CD4-positive, alpha-beta T cell treated with Interleukin-10 for 1 hour (primary cell): ENCODE measurements at places on chromosomes 3 and 15.

DNA sequence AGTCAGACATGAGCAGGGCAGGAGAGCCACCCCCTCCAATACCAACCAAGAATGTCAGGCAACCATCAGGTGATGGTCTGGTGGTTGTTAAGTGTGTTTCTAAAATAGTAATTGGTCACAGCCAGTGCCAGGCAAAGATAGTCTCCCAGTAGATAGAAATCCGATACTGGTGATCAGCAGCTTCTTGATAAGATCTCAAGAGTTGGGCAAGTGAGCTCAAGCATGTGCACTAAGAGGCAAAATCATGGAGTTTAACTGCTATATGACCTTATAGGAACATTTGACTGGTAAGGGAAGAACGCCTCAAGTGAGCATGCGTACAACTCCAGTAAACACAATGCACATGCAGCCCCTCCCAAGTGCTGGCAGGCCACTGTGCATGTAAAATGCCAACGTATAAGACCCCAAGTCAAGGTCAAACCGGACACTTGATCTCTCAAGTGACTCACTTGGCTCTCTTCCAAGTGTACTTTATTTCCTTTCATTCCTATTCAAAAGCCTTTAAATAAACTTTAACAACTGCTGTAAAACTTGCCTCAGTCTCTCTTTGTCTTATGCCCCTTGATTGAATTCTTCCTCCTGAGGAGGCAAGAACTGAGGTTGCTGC is 36.0 kb upstream of the CBLB start:
- no peak for DNase-seq

GRCh38 chr15:85504749-85505676 is 124.6 kb downstream of the AKAP13 start:
- peak; percentile 64 for DNase-seq

DNA sequence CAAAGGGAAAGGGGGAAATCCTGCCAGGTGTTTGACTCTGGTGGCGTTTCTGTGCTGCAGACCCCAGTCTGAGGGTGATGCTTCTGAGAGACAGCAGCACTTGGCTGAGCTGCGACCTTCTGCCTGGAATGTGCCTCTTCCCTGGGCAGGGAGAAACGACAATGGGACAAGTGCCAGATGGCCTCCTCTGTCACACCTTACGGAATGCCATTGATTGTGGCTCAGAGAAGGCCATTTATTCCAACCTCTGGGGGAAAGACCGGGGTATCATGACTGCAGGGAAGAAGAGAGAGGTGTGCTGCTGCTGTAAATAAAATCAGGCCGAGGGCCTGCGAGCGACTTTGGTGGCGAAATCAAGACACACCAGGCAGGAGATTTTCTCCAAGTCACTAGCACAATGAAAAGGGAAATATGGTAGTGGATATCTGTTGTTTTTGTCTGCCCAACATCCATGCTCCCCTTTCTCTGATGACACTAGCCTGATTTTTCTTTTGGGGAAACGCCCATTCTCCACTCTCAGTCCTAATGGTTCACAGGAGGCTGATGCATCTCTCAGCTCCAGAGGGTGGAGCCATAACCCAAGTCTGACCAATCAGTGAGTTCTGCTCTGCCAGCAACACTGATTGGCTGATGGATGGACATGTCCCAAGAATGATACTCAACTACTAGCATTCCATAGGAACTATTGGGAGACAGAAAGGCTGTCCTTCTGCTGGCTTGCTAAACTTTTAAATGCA is 336.1 kb downstream of the FOXP1 start:
- DNase-seq, result no peak

DNA sequence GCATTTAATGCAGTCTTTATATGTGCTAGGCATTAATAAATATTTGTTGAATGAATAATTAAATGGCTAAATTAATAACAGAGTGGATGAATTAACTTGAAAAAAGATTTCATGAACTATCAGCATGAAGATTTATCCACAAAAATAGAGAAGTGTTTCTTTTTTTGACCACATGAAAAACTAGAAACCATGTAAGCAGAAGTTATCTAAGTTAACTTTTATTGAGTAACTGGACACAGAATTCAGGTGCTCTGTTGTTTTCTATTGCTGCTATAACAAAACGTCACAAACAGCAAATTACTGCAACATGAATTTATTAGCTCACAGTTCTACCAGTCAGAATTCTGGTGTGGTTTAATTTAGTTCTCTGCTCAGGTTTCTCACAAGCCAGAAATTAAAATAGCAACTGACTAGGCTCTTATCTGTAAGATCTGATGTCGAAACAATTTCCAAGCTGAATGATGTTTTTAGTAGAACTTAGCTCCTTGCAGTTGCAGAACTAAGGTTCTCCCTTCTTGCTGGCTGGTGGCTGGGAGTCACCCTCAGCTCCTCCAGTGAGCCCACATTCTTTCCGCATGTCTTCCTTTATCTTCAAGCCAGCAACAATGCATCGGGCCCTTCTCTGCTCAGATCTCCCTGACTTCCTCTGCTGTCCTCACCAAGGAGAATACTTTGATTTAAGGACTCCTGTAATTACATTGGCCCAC is 810.2 kb upstream of the ALCAM start:
- no peak for DNase-seq

GRCh38 chr3:152508705-152509104 is 240.0 kb downstream of the MBNL1 start:
- DNase-seq, result no peak

- no peak for DNase-seq
These were observed 404.6 kb downstream of the SI start for GRCh38 chr3:164673738-164674137.

DNA sequence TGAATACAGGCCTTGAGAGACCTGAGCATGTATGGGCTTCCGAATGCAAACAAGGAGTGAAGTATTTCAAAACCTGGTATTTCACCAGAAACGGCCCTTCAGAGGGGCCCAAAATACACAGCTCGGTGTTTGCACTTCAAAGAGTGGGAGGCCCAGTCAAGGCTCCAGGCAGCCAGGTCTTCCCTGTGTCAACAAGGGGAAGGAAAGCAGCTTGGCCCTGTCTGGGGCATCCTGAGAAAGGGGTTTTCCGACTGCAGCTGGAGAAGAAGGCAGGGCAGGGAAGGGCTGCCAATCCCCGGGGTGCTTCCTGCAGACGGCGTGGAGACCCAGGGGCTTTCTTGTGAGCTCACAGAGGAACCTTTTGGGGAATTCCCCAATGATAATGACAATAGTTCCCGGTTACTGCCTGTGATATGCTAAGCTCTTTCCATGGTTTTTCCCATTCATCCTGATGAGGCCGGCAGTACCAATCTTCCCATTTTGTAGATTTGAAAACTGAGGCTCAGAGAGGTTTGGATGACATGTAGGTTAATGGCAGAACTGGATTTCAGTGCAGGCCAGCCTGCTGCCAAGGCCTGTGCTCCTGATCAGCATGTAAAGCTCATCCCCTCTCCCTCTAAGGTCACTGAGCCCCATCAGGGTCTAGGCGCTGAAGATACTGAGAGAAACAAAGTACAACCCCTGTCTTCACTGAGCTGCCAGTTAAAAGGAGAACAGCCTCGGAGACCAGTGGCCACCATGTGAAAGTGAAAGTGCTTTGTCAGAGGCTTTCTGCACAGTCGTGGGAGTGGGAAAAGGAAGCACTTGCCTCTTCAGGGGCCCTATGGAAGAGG is 43.0 kb upstream of the TLE3 start:
- DNase-seq, result peak; percentile 58

- no peak for DNase-seq
These were observed 486.9 kb upstream of the ADAMTS9 start for GRCh38 chr3:65174713-65175112.

DNA sequence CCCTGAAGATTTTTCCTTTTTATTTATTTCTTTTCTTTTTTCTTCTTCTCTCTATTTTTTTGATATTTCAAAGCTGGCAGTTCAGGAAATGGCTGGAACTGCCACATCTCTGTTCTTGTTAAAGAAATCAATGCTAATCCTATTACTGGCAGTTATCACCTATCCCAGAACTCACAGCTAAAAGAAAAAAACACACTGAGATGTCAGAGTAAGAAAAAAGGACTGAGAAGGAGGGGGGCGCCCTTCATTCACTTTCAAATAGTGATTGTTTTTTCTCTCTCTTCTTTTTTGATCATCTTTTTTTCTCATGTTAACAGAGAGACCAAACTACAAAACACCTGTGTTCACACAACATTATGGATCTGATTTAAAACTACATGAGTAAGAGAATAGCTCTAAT is 337.1 kb downstream of the IL20RB start:
- DNase-seq, result no peak

DNA sequence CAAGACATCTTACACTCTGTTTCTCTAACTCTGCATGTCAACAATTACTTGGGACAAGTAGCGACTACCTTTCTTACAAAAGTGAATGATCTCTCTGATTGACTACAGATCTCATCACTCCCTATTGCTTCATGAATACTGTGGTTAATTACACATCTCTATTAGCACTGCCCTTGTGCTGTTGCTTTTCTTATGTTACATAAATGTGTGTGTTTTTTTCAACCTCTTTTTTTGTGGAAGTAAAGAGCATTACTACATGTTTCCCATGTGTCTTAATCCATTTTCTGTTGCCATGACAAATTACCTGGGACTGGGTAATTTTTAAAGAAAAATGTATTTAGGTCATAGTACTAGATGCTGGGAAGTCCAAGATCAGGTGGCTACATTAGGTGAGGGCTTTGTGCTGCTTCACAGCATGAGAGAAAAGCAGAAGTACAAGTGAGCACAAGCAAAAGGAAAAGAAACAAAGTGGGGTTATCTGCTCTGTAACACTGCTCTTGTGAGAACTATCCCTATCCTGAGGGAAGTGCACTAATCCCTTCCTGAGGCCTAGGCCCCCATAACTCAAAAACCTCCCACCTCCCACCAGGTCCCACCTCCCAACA is 298.2 kb upstream of the SATB1 start:
- DNase-seq, result peak; percentile 43

- DNase-seq, result no peak
These were observed 63.7 kb upstream of the UBE2Q2 start for GRCh38 chr15:75779504-75779903.

GRCh38 chr3:149453140-149453805 is 21.2 kb upstream of the TM4SF4 start:
- DNase-seq, result no peak

GRCh38 chr3:74531491-74531890 is 83.0 kb downstream of the CNTN3 start:
- no peak for DNase-seq

- DNase-seq, result no peak
These were observed 132.2 kb downstream of the GREM1 start for GRCh38 chr15:32849769-32850668.
